ENCODE measurements at places on chromosomes 2 and 18. TPM values are rescaled to one million over a fixed set of nuclear protein-coding genes. Genes with fewer than 3 reads are reported as not detected.

CFAP65 gene
- not detected for polyA plus RNA-seq

HOXD12 gene
- polyA plus RNA-seq, result not detected

CREG2 gene
- polyA plus RNA-seq, result 3.2 TPM

TUBA4B gene
- polyA plus RNA-seq, result not detected

LMAN2L gene
- polyA plus RNA-seq, result 27.5 TPM

DYNAP gene
- polyA plus RNA-seq, result not detected

IL1RN gene
- 0.18 TPM for polyA plus RNA-seq

VAMP8 gene
- 12.2 TPM for polyA plus RNA-seq

LYPD6B gene
- not detected for polyA plus RNA-seq

MLPH gene
- 2.1 TPM for polyA plus RNA-seq

CD302 gene
- polyA plus RNA-seq, result 18.1 TPM

INHBB gene
- 1.5 TPM for polyA plus RNA-seq

KCTD1 gene
- polyA plus RNA-seq, result 4.4 TPM

SIX2 gene
- 7.5 TPM for polyA plus RNA-seq

DNA sequence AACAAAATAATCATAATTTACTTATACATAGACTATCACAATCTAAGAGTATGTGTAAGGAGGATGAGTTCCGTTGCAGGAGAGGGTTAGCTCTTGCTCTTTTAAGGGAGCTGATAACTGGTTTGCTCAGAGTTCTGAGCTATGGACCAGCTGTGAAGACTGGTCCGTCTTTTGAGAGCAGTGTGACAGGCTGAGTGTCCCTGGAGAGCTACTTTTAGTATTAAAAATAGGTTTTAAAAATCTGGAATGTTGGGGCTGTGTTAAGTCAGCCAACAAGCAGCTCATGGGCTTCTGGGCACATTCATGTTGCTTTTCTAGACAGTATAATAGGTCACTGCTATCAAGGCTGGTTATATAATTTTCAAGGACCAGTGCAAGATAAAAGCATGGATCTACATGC, 41.5 kb upstream of the TMEM131 start:
- DNase-seq, result no peak

DNA sequence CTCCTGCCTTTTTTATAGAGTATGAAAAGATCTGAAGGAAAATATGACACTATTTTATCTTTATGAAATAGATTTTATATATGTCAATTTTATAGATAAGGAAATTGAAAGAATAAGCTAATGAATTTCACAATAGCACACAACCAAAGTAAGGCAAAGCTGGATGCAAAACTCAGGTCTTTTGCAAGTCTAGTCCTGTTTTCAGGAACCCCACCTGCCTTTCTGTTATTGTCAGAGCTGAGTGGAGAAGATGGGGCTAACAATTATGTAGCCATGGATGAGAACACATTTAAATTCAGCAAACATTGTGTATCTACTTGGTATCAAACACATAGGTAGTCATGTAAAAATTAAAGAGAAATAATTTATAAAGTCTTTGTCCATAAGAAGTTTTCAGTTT, 161.5 kb upstream of the ZEB2 start:
- DNase-seq, result no peak

- no peak for DNase-seq
Observed at GRCh38 chr2:188949046-188949818, 24.9 kb upstream of the COL3A1 start.

- DNase-seq, result no peak
Observed at GRCh38 chr2:161606327-161606726, 17.9 kb upstream of the SLC4A10 start.

DNA sequence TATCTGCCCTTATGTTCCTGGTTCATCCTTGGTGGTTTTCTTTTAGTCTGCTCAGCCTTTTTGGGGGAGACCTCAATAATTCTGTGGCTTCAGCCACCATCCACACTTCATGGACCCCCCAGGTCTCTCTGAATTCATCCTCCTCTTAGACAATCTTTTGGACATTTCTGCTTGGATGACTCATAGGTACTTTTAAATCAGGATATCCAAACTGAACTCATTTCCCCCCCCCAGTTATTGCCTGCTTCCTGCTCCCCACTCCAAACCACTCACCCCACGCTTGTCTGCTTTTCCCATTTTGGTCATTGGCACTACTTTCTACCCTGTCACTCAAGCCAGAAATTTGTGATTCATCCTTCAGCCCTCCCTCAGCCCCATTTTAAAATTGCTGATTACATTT, 78.5 kb downstream of the TANC1 start:
- DNase-seq, result peak; percentile 44

GRCh38 chr2:47815764-47816163, 32.8 kb downstream of the MSH6 start:
- DNase-seq, result no peak

DNA sequence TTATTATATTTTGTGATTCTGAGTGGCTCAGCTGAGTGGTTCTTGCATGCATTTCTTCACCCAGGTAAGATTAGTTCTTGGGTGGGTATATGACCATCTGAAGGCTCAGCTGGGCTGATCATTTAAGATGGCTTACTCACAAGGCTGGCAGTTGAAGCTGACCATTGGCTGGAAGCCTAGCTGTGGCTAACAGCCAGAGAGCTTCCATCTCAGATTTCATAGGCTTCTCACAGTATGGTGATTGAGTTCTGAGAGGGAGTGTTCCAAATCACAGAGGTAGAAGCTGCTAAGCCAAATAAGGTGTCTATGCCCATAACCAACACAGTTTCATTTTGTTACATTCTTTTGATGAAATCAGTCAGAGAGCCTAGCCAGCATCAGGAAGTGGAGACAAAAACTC, 117.4 kb upstream of the RPRM start:
- DNase-seq, result peak; percentile 1

GRCh38 chr2:220676695-220677094, 895.4 kb downstream of the EPHA4 start:
- DNase-seq, result no peak

GRCh38 chr2:181371782-181372645, 85.2 kb upstream of the ITGA4 start:
- DNase-seq, result peak; percentile 32

- no peak for DNase-seq
Observed at GRCh38 chr18:37274309-37275236, 291.0 kb downstream of the CELF4 start.

- no peak for DNase-seq
Observed at GRCh38 chr2:40150266-40150665, 301.6 kb downstream of the SLC8A1 start.

GRCh38 chr2:106009096-106009495, 185.0 kb downstream of the UXS1 start:
- DNase-seq, result no peak

- DNase-seq, result no peak
Observed at GRCh38 chr2:143934626-143935481, 585.1 kb downstream of the ZEB2 start.

DNA sequence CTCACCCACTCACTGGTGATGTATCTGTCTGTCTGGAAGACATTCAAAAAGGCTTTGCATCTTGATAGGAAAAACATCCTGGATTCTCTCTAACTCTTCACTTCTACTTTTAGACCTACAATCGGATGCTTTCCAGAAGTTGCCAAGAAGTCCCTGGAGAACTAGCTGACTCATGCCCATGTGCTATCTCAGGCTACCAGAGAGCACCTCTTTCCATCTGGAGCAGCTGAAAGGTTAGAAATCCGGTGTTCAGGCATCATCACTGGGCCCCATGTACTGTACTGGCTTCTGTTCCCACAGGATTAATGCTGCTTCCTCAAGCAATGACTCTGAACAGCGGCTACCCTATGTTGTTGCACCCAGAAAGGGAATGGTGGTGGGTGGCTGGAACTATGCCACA, 259.0 kb downstream of the NBAS start:
- DNase-seq, result no peak

DNA sequence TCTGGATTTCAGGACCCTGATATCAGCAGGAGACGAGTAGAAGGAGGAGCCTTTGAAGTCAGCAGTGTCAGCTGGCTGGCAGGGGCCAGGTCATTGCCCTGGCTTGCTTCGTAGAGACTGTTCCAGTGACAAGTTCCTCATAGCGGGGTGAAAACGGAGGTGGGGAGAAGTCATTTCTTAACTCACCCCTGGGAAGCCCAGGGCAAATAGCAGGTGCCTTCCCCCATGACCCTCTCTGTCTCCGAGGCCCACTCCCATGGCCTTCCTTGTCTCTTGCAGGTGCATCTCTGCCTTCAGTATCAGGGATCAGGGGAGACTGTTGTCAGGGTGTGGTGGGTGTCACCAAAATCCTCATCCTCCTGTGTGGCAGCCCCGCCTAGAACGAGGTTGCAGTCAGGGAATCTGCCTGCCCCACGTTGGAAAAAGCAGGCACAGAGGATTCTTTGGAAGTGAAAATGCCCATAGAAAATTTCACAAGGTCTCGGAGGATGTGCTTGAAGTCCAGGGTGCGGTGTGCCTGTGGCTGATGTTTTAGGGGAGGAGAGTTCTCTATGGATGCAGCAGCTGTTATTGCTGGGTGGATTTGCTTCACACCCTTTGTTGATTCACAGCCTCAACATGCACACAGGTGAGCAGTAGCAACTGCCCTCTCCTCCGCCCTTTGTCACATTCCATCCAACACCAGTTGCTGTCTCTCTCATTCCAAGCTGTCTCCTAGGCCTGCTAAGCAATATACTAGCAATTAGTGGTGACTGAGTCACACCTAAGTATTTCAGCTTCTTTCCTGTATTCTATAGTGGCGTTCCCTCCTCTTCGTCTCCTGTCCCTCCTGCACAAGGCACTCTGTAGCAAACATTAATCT, 142.6 kb upstream of the FHL2 start:
- no peak for DNase-seq

GRCh38 chr2:31694444-31694843, 113.7 kb upstream of the SRD5A2 start:
- no peak for DNase-seq

DNA sequence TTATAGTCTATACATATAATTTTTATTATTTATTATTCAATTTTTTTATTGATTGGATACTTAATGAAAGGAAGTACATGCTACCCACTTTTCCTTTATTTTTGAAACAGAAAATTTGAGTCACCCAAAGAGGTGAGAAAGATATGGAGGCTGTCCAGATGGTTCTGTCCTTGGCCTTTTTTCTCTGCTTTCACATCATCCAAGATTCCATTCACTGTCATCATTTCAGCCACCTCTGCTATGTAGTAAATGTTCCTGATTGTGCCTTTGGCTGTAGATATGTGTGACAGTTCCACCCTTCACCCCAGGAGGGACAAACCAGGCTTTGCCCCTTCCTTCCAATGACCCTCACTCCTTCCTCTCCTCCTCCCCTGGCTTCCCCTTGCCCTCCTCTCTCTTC, 675.7 kb upstream of the ID2 start:
- no peak for DNase-seq

DNA sequence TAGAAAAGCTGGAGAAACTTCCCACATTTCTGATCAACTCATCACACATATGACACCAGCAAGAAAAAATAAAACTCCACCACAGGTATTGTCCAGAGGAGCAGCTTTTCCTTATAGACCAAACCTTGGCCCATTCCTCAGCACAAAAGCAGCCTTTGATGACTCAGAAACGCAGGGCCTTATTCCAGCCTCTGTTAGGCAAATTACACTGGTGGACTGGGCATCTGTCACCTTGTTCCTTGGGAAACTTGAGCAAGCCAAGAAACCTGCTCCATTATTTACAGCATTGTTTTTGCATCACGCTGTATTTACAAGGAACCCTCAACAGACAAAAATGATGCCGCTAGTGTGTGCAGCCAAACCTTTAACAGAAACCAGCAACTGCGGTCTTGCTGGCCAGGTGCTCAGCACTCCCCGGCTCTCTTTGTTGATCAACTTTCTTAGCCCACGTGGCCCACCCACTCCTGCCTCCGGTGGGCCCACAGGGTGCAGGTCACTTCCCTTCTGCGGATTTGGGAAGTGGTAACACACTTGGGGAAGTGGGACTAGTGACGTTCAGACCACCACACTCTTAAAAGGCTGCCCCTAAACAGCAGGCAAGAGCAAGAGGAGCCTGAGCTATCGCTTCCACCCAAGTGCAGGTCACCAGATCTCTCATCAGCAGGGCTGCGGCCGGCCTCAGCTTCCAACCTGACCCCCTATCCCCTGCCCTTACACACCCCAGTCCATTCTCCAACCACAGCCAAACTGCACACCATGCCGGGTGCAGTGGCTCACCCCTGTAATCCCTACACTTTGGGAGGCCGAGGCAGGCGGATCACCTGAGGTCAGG, 1.5 kb downstream of the AP1S3 start:
- DNase-seq, result no peak

GRCh38 chr2:64654063-64654811, 524 bp upstream of the SERTAD2 start:
- DNase-seq, result peak; percentile 94

GRCh38 chr2:100242891-100243619, 79.2 kb downstream of the LONRF2 start:
- DNase-seq, result peak; percentile 63

DNA sequence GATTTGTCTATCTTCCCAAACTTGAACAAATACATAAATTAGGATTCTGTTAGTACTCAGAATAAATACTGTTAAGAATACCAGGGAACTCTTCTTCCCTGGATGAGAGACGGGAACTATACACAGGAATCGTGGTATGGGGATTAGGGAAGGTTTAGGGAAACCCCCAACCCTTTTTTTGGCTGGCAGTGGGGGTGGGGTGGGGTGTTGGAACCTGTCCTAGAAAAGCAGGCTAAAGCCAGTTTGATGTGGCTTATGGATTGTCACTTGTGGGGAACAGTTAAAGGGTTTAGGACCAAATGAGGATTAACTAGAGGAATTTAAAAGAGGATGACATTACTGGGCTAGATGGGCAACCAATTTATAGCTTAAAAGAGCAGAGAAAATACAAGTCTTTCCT, 1.8 kb downstream of the SLC4A10 start:
- no peak for DNase-seq

- DNase-seq, result no peak
Observed at GRCh38 chr2:10058251-10059015, 15.1 kb downstream of the KLF11 start.

GRCh38 chr2:144998435-144998834, 478.5 kb upstream of the ZEB2 start:
- DNase-seq, result no peak

DNA sequence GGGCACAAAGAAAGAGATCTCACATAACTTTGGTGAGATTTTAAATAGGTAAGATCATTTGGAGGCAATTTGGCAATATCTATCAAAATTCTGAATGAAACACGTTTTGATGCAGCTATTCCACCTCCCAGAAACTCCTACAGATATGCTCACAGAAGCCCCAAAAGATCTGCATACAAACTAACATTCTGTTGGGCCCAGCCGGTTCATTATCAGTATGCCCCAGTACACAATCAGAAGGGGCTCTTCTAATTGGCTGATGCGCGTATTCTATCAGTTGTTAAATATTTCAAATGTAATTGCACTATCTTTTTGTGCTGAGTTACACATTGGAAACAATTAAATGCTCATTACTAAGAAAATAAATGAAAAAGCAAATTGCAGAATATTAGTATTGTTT, 7.1 kb upstream of the TGIF1 start:
- no peak for DNase-seq

GRCh38 chr2:173448938-173449471, 94.3 kb downstream of the CDCA7 start:
- peak; percentile 78 for DNase-seq

DNA sequence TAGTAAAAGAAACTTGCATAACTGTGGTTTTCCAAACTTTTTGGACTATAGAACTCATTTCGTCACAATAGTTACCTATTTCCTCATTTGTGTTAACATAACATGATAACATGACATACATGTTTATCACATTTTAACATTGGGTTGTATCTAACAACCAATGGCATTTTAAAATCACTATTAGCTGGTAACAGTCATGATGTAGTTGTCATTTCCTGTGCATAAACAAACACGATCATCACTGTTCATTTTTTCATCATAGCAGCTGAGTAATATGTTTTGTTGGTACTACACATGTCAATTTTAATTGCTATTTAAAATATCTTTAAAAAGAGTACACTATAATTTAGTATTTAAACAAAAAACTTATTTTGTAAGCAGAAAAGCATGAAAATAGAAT, 402.4 kb downstream of the SATB2 start:
- DNase-seq, result no peak

Measured in muscle of back (tissue), 13 donors.